ENCODE measurements at places on chromosomes 11 and 22.
A peak's percentile ranks its signal among the peaks of the same experiment; 100 is the strongest.

DNA sequence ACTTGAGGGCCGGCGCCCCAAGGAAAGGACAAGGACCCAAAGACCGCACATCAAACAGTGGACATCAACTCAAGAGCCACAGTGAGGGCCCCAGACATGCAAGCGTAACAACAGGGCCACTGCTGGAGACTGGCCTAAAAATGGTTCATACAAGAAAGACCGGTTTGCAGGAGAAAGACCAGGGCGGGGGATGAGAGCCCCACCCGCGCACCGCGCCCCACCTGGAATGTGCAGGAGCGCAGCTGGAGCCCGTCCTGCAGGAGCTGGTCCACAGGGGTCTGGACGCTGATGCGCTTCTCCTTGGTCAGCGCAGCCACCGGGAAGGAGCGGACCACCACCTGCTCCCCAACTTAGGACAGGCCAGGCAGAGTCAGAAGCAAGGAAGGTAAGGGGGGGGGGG is 13.9 kb downstream of the SBF1 start:
- no peak for DNase-seq

DNA sequence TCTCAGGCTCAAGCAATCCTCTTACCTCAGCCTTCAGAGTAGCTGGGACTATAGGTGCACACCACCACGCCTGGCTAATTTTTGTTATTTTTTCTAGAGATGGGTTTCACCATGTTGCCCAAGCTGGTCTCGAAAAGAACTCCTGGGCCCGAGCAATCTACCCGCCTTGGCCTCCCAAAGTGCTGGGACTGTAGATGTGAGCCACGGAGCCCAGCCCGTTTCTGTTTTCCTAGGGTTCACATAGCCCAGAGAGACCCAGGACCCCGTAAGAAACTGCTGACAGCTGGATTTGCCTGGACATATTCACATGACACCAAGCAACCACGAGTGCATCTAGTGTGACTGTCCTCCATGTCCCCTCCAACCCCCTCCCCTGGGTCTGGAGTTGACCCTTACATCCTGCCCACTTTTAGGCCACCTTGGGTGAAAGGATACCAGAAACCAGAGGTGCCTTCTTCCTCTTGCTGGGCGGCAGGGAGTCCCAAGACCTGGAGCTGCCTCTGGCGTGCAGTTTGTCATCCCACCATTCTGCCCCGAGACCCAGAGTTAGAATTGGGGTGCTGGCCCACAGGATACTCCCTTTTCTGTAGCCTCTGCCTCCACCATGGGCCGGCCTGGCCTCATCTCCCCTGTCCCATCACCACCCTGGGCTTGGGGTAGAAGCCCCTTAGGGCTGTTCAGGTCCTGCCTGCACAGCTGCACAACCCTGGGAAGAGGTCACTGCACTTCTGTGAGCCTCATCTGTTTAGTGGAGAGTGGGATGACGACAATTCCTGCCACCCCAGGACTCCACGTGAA is 3.7 kb upstream of the RIN1 start:
- DNase-seq = no peak

DNA sequence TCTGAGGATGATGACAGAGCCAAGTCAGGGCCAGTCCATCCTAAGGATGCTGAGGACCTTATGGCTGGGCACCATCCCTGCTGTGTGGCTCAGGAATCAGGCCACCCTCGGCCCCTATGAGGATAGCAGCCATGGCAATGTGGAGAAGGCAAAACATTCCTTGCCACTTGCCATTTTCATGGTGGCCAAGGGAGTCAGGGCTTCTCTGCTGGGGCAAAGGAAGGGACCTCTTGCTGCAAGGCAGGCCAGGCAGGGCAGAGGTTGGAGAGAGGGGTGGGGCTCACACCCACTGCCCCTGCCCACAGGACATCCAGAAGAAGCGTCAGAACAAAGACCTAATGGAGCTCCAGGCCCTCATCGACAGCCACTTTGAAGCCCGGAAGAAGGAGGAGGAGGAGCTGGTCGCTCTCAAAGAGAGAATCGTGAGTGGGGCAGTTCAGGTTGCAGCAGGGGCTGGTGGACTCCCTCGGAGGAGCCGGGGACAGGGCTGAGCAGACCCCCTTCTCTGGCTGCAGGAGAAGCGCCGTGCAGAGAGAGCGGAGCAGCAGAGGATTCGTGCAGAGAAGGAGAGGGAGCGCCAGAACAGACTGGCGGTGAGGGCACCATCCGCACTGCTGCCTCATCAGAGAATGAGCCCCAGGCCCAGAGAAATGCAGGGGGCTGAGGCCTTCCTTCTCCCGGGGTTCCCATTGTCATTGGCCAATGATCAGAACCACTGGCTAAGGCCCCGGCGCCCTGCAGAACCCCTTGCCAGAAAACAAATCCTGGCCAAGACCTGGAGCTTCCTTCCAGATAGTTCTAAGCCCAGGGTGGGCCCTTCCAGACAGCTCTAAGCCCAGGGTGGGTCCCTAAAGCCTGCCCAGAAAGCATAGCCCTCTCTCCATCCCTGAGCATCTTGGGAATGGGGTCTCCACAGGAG is 13.5 kb upstream of the MRPL23 start:
- peak; percentile 7 for DNase-seq

GRCh38 chr11:117000014-117000737 is 98.1 kb downstream of the SIK3 start:
- no peak for DNase-seq

GRCh38 chr11:73760135-73760678 is 667 bp downstream of the RAB6A start:
- DNase-seq = peak; percentile 59

DNA sequence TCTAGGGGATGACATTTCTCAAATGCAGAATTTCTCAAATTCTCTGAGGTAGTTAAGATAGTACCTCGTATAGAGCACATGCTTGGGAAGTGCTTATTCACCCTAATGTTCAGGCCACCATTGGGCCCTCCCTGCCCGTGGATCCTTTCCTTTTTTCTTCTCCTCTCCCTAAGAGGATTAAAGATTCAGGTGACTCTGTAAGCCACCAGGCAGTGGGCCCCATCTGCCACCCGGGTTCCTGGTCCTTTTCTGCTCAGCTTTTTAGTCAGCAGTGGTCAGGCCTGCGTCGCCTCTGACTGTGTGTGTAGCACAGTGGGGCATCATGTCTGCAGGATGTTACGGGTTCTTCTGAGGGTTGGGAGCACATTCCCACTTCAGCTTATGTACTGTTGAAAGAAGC is 7.2 kb downstream of the CEP164 start:
- DNase-seq = no peak

- no peak for DNase-seq
Observed at GRCh38 chr22:46094676-46095075, 55.6 kb upstream of the PPARA start.

DNA sequence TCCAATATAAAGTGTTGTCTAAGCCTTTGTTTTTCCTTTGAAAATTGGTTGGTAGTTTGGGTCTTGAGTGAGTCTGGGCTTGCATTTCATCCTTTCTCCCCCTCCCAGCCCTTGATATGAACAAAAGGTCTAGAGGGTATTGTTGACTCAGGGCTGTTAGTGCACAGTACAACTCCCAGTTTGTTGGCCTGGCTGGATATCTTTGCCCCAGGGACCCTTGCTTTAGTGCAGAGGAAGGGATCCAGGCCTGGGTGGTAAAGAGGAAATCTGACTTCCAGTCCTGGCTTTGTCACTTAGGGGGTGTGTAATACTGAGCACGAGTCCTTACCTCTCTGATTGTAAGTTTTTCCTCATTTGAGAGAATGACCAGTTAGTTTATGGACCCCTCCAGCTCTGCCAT is 330.4 kb downstream of the TMEM135 start:
- DNase-seq = no peak

DNA sequence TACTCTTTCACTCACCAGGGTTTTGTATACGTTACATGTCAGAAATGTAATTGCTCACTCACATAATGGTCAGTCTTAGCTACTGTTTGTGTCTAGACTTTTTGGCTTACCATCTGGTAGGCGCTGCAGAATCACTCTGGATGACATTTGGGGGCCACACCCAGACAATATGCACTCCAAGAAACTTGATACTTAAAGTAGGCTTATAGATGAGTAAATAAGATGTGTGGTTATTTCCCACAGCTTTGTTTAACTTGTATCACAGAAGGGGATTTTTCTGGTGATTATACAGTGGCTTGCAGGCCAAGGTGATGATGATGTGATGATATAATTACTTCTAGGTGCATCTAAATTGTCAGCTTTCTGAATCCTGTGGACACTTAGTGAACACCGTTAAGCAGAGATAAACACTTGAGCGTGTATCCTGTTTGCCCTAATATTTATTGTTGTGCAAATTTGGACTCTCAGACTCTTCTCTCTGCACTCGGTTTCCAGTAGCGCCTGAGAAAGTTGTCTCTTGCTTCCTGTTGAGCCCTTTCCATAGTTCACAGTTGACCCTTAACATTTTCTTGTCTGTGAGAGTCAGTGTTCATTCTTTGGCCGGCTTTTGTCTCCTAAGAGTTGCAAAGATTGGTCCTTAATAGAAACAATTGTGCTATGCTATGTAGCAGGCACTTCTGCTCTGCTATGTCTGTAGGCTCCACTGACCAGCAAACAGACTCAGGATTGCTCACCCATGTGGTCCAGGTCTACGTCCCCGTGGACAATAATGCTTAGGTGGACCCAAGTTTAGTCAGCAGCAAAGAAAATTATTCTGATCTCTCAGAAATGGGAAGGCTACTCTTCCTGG is 89.3 kb downstream of the PRR5L start:
- no peak for DNase-seq

DNA sequence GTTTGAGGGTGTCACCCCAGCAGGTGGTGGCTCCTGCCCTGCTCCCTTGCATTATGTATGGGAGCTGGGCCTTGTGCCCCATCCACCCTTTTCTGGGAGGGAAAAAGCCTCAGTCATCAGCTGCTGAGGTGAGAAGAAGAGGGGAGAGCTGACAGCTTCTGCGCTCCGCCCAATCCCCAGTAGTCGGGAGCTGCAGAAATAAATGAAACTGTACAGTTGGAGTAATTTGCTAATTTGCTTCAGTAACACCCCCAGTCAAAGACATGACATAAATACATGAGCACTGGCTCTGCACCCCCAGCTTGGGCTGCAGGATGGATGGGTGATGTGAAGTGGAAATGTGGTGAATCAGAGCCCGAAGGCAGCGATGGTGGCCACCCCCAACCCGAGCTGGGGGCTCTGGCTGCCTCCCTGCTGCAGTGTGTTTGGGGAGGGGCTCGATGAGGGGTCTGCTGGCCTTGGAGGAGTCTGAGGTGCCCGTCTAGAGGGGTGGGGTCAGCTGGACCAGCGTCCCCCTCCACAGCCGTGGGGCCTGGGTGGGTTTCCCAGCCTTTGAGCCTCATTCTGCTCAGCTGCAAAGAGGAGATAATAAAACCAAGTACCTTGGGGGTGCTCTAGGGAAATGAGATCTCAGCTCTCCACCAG is 59.2 kb downstream of the MPPED1 start:
- no peak for DNase-seq

- no peak for DNase-seq
Observed at GRCh38 chr11:111148953-111149352, 96.6 kb upstream of the POU2AF2 start.

- DNase-seq = no peak
Observed at GRCh38 chr22:23082534-23083314, 12.4 kb downstream of the GNAZ start.

DNA sequence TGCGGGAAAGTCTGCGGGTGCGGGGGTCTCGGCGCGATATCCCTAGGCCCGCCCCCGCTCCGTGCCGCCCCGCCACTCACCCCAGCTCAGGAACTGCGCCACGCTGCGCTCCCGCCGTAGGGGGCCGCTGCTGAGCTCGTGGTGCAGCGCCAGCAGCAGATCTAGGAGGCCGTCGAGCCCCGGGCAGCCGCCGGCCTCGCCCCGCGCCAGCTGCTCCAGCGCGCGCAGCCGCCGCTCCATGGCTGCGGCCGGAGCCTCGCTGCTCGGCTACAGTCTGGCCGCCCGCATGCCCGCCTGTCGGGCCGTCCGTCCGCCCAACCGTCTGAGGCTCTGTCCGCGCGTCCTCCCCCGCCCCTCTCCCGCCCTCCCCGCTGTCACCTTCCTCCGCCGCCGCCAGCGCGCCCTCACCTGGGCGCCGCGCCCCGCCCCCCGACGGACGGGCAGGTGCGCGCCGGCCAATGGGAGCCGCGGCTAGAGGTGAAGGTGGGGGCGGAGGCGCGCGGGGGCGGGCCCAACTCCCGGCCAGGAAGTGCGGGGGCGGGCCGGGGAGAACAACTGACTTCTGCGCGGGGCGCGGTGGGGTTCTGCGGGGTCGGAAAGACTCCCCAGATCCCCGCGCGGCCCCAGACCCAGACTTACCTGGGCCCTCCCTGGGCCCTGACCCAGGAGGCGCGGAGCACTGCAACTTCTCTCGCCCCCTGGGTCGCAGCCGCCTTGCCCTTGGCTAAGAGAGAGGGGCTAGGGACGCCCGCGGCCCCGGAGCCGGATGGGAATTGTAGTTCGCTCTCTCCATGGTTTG is at the start of gene CDC42BPG:
Gene CDC42BPG, minus strand, starts transcription at position 324 of the 799 bp plus-strand sequence. Its CDS starts 84 bp downstream, at position 240.
- peak; percentile 86 for DNase-seq

GRCh38 chr22:34150023-34150422 is 229.7 kb upstream of the LARGE1 start:
- no peak for DNase-seq

DNA sequence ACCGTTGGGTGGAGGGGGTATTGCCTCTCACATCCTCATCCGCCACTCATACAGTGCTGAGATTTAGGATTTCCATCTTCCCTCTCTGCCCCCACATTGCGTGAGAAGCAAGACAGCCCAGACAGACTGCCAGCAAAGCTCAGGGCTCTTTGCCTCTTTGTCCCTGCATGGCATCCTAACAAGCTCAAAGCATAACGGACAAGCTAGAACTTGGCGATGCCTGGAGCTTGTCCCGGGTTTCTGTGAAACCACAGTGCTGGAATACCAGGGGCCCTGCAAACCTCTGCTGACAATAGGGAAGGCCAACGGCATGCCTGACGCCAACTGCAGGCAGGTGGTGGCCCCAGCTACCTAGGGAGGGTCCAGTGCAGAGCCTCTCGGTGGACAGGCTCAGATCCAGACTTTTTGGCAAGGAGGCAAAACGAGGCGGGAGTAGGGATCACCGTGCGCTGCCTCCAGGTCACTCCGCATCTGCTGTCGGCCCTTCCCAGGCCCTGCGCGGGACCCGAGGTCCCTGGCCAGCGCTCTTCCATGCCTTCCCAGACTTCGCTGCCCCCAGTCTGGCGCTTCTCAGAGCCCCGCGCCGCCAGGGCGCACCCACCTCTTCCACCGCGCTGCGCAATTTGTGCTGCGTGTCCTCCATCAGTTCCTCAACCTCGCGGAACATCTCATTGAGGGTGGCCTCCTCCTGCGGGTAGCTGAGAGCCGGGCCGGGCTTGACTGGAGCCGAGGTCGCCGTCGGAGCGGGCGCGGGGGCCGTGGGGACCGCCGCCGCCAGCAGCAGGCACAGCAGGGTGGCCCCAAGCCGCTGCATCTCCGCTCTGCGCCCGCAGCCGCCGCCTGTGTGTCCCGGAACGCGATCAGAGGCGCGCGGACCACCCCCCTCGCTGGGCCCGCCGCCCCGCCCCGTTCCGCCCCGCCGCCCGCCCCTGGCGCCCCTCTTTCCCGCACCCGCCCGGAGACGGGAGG is at the start of gene DKK3:
Gene DKK3, minus strand, starts transcription at position 858 of the 969 bp plus-strand sequence. Its CDS starts 44 bp downstream, at position 814.
- peak; percentile 55 for DNase-seq

Data from glutamatergic neuron (in vitro differentiated cells).